ENCODE measurements at places on chromosomes 11 and 22. TPM values are rescaled to one million over a fixed set of nuclear protein-coding genes. Genes with fewer than 3 reads are reported as not detected.

The CD59 gene
- total RNA-seq: 365 TPM

The ART1 gene
- not detected for total RNA-seq

The CCDC73 gene
- total RNA-seq: not detected

The RNF214 gene
- total RNA-seq: 10.3 TPM

The KRTAP5-1 gene
- total RNA-seq: not detected

The GRK2 gene
- 32.3 TPM for total RNA-seq

The GLYAT gene
- not detected for total RNA-seq

The ANO3 gene
- 2.6 TPM for total RNA-seq

The ASPHD2 gene
- 0.73 TPM for total RNA-seq

The C22orf42 gene
- not detected for total RNA-seq

The CSNK2A3 gene
- 2.9 TPM for total RNA-seq

The PRG3 gene
- total RNA-seq: not detected

The OR2AG2 gene
- total RNA-seq: under 0.01 TPM

The OR51B5 gene
- not detected for total RNA-seq

The SLC22A8 gene
- total RNA-seq: not detected

The NAV2 gene
- total RNA-seq: 29.8 TPM

The MMP7 gene
- total RNA-seq: not detected

The PSMD13 gene
- 117 TPM for total RNA-seq

The PANX1 gene
- total RNA-seq: 45.2 TPM

The DBX1 gene
- total RNA-seq: not detected

The SLC22A12 gene
- not detected for total RNA-seq

The IFITM10 gene
- 0.73 TPM for total RNA-seq
